Liver (tissue), 10 donors: ENCODE measurements at places on chromosomes 13 and 19. TPM values are rescaled to one million over a fixed set of nuclear protein-coding genes. Genes with fewer than 3 reads are reported as not detected.

Gene ZGLP1
- total RNA-seq, result 0.61 TPM

Gene ZNF181
- 15.2 TPM for total RNA-seq

Gene ADGRE2
- 1.0 TPM for total RNA-seq

Gene PROZ
- 10.6 TPM for total RNA-seq

DNA sequence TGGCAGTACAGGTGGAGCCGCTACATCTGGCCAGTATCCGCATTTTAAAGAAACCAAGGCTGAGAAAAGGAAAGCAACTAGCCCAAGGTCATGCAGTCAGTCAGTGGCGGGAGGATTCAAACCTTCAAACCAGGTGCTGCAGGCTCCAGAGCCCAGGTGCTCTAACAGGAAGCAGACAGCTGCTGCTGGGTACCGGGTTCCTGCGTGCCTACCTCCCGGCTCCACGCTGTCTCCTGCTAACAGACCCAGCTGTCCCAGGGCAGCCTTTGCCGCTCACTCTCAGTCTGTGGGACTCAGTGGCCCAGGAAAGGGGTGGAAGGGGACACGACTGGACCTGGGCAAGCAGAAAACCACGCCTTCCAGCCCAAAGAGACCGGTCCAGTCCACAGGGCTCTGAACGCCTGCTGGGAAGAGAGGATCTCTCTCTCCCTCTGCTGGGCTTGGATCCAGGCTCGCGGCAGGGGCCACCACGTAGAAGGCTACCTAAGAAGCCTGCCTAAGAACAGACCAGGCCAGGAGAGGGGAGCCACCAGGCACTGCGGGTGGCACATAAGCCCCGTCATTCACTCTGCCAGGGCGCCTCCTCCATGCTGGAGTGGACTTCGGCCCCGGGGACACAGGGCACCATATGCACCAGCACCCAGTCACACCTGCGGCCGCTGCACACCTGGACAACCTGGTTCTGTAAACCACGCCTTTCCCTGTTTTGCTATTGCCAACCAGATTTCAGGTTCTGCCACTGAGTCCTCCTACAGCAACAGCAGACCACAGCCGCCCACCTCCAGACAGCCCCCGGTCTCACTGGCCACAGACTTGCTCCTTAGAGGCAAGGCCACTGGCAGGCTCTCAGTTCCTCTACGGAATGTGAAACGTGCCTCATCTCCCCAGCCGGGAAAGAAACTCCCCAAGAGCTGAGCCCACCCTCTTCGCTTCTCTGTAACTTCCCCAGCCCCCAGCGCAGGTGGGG lies 4.6 kb downstream of the DAPK3 start:
- peaks cover 23% of the 10 kb centered on the region for H3K36me3 ChIP-seq
- peaks cover 6% of the 10 kb centered on the region for H3K4me1 ChIP-seq
- H3K27me3 ChIP-seq, result no peaks in the 10 kb centered on the region
- H3K27ac ChIP-seq, result no peak overlapping the region
- H3K4me3 ChIP-seq, result no peak overlapping the region
- no peak for DNase-seq

GRCh38 chr19:18107235-18107634 lies 9.7 kb downstream of the MAST3 start:
- no peak overlapping the region for H3K4me3 ChIP-seq
- no peak for DNase-seq
- H3K27ac ChIP-seq, result no peak overlapping the region
- no peaks in the 10 kb centered on the region for H3K36me3 ChIP-seq
- H3K4me1 ChIP-seq, result peaks cover 44% of the 10 kb centered on the region

DNA sequence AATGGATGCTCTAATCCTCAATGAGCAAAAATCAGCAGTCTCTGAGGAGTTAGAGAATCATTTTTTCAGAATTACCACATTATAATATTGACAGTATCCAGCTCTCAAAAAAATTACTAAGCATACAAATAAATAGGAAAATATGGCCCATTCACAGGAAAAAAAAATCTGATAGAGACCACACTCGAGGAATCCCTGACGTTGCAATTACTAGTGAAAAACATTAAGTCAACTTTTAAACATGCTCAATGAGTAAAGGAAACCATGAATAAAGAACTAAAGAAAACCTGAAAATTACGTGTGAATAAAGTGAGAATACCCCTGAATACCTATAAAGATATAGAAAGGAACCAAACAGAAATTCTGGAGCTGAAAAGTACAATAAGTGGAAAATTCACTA lies 38.7 kb upstream of the ZNF780A start:
- H3K4me1 ChIP-seq, result no peaks in the 10 kb centered on the region
- no peak for DNase-seq
- no peaks in the 10 kb centered on the region for H3K36me3 ChIP-seq
- H3K4me3 ChIP-seq, result no peak overlapping the region
- H3K27me3 ChIP-seq, result no peaks in the 10 kb centered on the region

GRCh38 chr19:51127755-51128154 lies 3.0 kb downstream of the SIGLEC9 start:
- peaks cover 26% of the 10 kb centered on the region for H3K4me1 ChIP-seq
- H3K27me3 ChIP-seq, result no peaks in the 10 kb centered on the region
- H3K27ac ChIP-seq, result peak overlapping the region; percentile 71

- H3K27ac ChIP-seq, result no peak overlapping the region
- H3K36me3 ChIP-seq, result no peaks in the 10 kb centered on the region
- H3K4me1 ChIP-seq, result no peaks in the 10 kb centered on the region
- DNase-seq, result no peak
These were observed 383.7 kb downstream of the DIAPH3 start for GRCh38 chr13:59780058-59780457.

DNA sequence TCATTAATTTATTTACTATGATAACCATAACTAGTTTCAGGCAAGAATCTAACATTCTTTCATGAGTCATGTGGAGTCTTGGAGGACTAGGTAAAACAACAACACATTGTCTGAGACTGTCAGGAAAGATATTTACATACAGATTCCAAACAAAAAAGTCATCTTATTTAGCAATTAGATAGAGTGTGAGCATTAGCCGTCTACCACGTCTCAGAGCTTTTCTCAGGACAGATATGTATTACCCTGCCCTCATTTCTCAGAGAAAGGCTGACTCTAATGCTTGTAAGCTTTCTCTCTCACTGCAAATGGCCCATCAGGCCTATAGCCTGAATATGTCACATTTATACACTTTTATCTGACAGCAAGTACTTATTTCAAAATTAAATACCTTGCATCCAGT lies 312.1 kb upstream of the PCDH20 start:
- no peak for DNase-seq
- no peak overlapping the region for H3K27ac ChIP-seq
- H3K4me1 ChIP-seq, result no peaks in the 10 kb centered on the region
- H3K27me3 ChIP-seq, result no peaks in the 10 kb centered on the region
- no peak overlapping the region for H3K4me3 ChIP-seq
